ENCODE measurements at places on chromosomes 12 and 14.

DNA sequence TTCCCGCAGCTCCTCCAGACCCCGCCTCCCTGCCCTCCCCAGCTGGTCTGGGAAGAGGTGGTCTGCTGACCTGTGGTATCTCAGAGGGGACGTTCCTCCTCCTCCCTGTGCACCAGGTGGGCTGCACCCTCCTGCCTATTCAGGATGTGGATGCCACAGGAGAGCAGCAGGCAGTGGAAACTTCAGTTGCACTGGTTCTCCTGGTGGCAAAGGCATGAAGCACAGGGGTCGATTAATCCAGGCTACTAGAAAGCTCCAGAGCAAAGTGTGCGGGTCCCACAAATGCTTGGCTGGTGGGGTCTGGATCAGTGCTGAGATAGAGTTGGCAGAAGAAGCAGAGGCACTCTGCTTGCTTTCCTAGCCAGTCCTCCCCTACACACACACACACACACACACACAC lies 197.0 kb downstream of the SLC41A2 start:
- DNase-seq, result no peak

DNA sequence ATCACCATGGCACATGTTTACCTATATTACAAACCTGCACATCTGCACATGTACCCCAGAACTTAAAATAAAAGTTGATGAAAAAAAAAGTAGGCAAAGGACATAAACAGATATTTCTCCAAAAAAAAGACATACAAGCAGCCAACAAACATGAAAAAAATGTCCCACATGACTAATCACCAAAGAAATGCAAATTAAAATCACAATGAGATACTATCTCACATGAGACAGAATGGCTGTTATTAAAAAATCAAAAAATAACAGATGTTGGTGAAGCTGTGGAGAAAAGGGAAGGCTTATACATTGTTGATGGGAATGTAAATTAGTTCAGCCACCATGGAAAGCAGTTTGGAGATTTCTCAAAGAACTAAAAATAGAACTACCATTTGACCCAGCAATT lies 68.0 kb upstream of the FAR2 start:
- DNase-seq, result no peak

DNA sequence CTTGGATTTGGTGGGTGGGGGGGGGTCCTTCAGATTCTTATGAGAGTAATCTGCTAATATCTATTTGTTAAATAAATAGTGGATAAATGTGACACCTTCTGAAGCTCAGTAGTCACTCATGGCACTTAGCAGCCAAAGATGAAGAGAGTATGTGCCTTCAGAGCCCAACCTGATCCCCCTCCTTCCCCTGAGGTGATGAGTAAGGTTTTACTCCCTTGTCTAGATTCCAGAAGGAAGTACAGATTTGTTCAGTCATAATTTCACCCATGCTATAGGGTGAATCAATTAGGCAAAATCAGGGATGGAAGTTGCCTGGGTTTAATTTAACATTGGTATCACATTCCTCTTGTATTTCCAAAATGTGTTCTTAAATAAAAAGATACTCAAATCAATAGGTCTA lies 340.3 kb upstream of the ATP2B1 start:
- DNase-seq, result no peak

DNA sequence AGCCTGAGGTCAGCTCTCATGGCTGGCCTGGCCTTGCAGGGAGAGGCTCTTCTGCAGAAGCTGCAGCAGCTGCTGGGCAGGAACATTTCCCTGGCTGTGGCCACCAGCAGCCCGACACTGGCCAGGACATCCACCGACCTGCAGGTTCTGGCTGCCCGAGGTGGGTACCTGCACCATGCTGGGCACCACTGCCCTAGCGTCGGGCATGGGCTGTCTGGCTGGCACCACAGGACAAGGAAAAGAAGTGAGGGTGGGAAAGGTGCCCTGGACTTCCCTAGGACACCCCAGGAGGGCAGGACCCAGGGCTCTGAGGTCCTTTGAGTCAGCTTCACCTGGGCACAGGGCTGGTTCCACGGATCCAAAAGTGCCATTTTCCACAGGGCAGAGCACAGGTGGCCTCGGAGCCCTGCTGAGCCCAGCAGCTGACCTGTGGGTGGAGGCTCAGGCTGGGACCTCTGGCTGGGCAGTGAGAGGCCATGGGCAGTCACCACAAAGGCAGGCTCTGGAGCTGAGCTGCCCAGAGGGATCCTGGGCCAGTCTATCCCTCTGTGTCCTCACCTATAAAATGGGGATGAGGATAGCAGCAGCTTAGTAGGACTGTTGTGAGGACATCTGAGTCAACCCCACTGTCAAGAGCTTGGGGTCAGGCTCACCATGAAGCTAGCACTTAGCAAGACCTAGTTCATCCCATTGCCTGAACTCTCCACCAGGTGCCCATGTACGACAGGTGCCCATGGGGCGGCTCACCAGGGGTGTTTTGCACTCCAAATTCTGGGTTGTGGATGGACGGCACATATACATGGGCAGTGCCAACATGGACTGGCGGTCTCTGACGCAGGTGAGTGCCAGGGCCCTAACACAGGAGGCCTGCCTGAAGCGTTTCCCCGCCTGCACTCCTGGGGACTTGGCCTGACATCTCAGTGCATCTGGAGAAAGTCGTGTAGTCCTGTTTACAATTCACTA lies 4.9 kb downstream of the PLD4 start:
- no peak for DNase-seq

- DNase-seq, result no peak
These were observed 921.3 kb downstream of the NRXN3 start for GRCh38 chr14:79091381-79091963.

GRCh38 chr14:43647302-43647701 lies 859.8 kb downstream of the FSCB start:
- no peak for DNase-seq

- no peak for DNase-seq
These were observed 1.2 kb downstream of the LPCAT3 start for GRCh38 chr12:7016958-7017571.
